ENCODE measurements at places on chromosomes 12 and 14.

DNA sequence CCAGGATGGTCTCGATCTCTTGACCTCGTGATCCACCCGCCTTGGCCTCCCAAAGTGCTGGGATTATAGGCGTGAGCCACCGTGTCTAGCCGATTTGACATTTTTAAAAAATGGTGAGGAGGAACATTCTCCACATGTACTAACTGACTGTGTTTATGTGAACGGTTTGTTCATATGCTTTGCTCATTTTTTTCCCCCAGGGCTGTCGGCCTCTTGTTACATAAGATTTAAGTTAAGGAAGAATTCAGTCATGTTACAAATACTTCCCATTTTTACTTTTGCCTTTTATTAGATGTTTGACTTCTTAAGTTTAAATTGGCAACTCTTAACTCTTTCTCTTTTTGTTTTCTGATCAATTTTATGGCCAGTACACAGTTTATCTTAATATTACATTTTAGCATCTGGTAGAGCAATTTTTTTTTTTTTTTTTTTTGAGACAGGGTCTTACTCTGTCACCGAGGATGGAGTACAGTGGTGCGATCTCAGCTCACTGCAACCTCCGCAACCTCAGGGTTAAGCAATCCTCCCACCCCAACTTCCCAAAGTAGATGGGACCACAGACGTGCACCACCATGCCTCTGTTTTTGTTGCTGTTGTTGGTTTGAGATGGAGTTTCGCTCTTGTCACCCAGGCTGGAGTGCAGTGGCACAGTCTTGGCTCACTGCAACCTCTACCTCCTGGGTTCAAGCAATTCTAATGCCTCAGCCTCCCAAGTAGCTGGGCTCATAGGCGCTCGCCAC lies 9.6 kb downstream of the GNS start:
- DNase-seq: no peak

DNA sequence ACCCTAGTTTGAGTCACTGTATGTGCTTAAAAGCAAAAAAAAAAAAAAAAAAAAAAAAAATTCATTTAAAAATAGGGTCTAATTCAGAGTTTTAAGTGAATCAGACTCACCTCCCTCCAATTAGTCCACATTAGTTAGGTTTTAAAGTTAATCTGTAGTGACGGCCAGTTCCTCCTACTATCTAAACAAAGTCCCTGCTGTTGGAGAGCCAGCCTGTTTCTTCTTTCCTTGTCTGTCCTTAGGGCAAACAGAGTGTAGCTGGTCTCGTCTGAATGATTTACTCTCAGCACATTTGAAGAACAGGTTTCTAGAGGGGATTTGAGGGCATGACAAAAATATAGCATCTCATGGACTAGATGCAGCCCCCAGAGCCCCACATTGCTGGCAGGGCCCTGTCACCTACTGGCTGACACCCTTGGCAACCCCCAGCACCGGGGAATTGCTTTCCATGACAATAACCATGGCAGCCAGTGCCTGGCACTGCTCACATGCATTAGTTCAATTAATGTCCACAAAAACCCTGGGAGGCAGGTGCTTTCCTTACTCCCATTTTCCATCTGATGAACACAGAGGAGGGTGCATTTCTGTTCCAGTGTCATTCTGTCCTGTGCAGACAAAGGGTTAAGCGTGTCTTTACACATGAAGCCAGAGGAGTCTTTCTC lies 138.3 kb downstream of the PLXNC1 start:
- no peak for DNase-seq

- DNase-seq: no peak
Measured at GRCh38 chr12:72270961-72271360, 1.2 kb upstream of the TRHDE start.

GRCh38 chr14:88947646-88948598 lies 123.5 kb downstream of the TTC8 start:
- no peak for DNase-seq

DNA sequence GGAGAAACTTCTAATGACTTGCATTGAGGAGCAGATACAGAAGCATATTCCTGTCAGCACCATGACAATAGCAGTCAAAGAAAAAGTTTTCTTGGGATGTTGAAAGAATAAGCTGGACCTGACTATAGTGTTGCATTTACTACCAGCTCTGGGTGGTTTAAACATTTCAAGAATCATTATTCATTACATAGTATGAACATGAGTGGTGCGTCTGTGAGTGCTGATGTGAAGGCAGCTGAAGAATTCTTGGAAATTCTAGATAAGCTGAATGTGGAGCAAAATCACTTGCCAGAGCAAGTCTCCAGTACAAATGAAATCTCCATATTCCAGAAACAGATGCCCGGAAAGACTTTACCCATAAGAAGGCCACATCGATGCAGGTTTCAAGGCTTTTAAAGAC lies 45.0 kb upstream of the STAB2 start:
- no peak for DNase-seq

DNA sequence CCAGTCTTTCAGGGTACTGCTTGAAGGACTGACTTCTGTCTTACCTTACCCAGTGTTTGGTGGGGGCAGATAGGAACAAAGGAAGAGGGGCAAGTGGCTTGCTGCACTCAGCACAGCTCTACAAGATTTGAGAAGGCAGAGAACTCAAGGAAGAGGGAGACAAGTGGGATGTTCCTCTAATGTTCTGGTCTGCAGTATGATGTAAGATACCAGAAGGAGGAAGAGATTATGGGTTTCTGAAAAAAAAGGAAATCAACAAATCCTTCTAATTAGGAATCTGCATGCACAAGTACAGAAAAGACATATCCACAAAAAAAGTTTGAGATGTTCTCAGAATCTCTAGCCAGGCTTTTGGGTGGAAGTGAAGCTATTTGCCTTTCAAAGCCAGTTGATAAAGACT lies 37.1 kb downstream of the USP15 start:
- DNase-seq: no peak

- DNase-seq: peak; percentile 16
Measured at GRCh38 chr14:54435500-54435981, 5.6 kb downstream of the CNIH1 start.

DNA sequence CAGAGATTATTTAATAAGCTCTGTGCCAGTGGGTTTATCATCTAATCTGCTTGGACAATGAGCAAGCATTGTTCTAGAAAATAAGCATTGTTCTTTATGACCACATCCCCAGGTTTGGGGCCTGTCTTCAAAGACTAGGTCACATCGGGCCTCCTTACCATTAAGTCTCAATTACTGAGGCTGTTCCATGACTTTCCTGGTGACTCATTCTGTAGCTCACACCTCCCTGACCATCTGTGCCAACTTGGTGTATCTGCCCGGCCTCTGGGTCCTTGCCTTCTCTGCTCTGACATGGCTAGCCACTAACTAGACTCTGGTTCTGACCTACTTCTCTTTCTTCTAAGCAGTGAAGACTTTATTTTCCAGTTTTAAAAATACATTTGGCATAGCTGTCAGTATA lies 44.4 kb upstream of the PLEKHA5 start:
- DNase-seq: no peak

DNA sequence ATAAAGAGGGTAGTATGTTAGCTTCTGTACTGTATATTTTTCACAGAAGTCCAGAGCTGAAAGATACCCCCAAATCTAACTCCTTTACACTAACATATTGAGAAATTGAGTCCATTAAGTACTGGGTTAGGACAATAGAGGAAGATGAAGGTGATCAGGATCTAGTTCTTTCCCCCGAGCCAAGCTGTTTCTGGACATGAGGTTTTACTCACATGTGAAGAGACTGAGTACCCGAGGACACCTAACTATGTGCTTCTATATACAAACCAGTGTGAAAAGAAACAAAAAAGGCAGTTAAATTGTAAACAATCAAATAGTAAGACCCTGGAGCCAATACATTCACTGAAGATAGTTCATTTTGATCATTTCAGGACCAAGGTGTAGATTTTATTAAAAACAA lies 3.8 kb upstream of the TRHDE start:
- no peak for DNase-seq

DNA sequence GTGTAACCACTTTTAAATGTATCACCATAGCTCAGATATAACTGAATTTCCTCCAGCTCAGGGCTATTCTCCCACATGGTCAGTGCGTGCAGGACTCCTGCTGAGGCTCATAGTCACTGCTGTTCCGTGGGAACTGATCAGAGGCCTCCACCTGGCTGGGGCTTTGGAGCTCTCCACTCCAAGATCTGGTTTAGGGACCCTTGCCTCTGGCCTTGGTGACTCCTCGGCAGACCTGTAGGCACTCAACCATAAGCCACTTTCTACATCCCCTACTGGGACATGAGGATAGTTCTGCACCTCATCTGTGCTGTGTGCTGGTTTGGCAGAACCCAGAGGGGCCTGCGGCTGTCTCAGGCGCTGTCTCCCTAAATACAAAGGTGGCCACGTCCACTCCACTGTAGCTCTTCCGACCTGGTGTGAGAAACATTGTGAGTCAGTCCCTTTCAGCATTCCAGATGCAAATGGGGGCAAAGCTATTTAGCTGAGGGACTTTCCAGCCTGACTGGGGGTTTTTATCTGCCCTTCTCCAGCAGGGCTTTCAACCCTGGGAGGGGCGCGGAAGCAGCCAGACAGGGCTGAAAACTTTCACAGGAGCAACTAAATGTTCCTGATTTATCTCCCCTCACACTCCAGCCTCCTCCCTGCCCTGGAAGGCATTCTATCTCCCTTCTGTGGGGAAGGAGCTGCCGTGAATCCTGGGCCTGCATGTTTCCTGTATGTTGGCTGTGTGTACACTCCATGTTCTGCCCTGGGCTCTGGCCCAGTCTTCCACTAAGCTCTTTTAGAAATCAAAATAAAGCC lies 218.3 kb upstream of the DAAM1 start:
- no peak for DNase-seq

DNA sequence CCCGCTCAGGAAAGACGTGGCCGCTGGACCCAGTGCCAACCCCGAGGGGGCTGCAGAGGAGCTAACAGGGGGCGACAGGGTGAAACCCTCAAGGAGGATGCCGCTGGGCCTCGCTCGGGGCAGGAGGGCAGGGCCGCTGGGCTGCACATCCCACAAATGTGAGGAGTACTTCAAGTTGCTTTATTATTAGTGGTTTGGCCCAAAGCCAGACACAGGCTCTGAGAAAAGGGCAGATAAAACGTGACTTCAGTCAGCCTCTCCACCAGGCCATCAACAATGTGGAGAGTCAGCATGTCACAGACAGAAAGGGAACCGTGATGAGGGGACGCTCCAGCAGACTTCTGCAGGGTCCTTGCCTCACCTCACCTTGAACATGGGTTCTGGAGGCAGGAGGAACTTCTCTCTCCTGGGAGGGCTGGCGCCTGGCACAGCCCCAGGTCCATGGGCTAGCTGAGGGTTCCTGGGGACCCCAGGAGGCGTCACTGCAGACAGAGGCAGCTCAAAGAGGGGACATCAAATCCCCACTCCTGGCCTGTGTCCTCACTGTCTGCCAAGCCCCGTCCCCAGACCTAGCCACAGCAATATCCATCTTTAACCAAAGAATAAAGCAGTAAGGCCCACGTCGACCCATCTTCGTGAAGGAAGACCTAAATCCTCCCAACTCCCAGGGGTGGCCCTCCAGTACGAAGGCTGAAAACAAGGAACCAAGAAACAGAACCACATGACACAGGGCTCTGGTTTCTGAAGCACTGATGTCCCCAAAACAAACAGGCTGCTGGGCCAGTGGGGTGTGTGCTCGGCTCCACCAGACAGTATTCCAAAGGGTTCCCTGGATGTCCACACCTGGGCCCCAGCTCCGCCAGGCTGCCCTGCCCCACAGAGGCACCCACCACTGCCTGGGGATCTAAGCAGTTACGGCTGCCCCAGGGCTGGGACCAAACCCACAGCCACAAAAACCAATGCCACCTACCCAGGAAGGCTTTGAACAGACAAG lies 35.1 kb downstream of the CCDC85C start:
- no peak for DNase-seq

- DNase-seq: no peak
Measured at GRCh38 chr12:86170051-86170450, 86.1 kb downstream of the MGAT4C start.

- no peak for DNase-seq
Measured at GRCh38 chr12:64709429-64709828, 49.8 kb downstream of the GNS start.

- DNase-seq: peak; percentile 28
Measured at GRCh38 chr12:75994069-75994740, 37.4 kb downstream of the PHLDA1 start.

Measured in activated naive CD8-positive, alpha-beta T cell treated with anti-CD3 and anti-CD28 coated beads for 36 hours (primary cell).